ENCODE measurements at places on chromosomes 13 and 19. TPM values are rescaled to one million over a fixed set of nuclear protein-coding genes. Genes with fewer than 3 reads are reported as not detected.

Gene MPV17L2
- total RNA-seq, result 18.7 TPM

Gene SHISA7
- total RNA-seq, result not detected

Gene PRSS57
- total RNA-seq, result not detected

Gene ZNF350
- 2.3 TPM for total RNA-seq

Gene TNFSF9
- 25.1 TPM for total RNA-seq

Gene CLDND2
- total RNA-seq, result 1.8 TPM

Gene RNF113B
- total RNA-seq, result not detected

Gene SIGLEC10
- total RNA-seq, result not detected

Gene SIGLEC5
- total RNA-seq, result not detected

Gene INSR
- 25.4 TPM for total RNA-seq

Data from HCT116 (cell line).